ENCODE measurements at places on chromosomes 3 and 15.
A peak's percentile ranks its signal among the peaks of the same experiment; 100 is the strongest.

GRCh38 chr3:112817797-112818196, 28.9 kb downstream of the CD200R1L start:
- no peak for DNase-seq

- DNase-seq: no peak
These were observed 31.7 kb downstream of the AKAP13 start for GRCh38 chr15:85412066-85412465.

GRCh38 chr3:12973827-12974226, 99.4 kb downstream of the IQSEC1 start:
- DNase-seq: no peak

DNA sequence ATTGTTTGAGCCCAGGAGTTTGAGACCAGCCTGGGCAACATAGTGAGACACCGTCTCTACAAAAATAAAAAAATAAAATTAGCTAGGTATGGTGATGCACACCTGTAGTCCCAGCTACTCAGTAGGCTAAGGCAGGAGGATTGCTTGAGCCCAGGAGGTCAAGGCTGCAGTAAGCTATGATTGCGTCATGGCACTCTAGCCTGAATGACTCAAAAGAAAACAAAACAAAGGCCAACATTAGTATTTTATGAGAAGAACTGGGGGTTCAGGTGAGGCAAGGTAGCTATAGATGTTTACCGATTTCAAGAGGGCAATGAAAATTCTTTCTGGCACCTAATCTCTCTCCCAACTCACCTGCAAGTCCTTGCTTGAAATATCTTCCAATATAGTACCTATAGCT, 77.2 kb downstream of the GREM1 start:
- DNase-seq: no peak

DNA sequence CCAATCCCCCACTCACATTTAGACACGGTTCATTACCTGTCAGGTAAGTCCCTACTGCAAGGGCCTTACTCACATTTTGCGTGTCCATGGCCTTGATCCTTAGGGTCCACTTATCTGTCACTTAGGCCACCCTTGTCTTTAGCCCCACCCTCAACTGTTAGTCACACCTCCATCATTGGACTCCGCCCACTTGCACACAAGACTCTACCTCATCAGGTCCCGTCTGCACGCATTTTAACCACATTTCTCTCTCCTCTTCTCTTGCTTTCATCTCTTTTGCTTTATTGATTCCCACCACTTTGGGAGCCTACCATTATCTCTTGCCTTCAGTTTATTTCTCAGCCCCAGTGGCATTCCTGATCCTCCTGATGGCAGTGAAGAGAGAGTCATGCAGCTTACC, at the start of gene IQCF6:
Gene IQCF6, minus strand, starts transcription at position 101 of the 400 bp plus-strand sequence. Its CDS starts 13 bp downstream, at position 88.
- no peak for DNase-seq

DNA sequence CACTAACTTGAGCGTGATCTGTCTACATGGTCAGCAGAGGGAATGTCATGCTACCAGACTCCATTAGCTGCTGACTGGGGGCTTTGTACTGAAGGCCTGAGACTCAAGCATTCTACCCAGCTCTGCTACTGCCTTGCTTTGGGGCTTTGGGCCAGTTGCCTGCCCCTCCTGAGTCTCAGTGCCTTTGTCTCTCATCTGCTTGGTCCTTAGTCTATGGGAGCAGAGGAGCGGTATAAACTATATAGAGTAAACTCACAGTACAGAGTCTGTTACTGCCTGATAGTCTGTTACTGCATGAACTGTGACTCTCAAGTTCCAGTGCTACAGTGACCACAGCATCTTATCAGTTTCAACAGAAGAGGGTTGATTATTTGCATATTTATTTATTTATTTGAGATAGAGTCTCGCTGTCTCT, 38.5 kb upstream of the C15orf39 start:
- DNase-seq: no peak

- no peak for DNase-seq
These were observed 49.5 kb upstream of the SEC13 start for GRCh38 chr3:10370429-10370828.

DNA sequence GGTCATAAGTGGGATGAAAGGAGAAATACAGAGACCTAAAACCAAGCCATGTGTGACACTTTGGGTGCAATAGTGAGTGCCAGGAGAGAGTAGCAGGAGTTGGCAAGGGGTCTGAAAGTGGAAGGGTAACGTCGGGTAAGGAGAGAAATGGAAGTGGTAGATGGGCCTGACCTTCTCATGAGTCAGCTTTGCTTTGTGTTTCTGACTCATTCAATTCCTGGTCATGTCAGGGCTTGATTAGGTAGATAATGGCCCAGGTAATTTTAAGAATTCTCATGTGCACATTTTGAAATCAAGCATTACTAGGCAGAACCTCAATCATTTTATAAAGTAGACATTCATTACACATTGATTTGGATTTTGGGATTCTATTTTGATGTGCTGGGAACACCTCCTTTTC, 262.5 kb downstream of the SOX2 start:
- DNase-seq: no peak

GRCh38 chr3:47732143-47732542, 49.5 kb downstream of the SMARCC1 start:
- no peak for DNase-seq

DNA sequence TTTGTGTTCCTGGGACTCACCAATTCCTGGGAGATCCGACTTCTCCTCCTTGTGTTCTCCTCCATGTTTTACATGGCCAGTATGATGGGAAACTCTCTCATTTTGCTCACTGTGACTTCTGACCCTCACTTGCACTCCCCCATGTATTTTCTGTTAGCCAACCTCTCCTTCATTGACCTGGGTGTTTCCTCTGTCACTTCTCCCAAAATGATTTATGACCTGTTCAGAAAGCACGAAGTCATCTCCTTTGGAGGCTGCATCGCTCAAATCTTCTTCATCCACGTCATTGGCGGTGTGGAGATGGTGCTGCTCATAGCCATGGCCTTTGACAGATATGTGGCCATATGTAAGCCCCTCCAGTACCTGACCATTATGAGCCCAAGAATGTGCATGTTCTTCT, 16.8 kb downstream of the OR4F15 start:
- no peak for DNase-seq

- no peak for DNase-seq
These were observed 16.3 kb upstream of the GATM start for GRCh38 chr15:45394681-45395080.

DNA sequence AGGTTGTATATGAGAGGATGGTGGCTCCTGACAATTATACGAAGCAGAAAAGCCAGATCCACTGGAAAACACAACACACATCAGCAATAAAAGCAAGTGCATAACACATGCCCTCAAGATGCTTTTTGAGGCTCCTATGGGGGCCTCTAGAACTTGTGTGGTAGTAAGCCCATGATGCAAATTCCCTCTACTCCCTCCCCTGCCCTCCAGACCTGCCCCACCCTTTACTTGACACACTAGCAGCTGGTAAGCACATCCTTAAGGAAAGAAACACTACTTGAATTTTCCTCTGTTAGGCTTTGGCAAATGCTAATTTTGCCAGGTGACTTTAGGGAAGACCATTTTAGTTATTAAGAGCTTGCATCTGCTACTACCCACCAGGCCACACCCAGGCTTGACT, 29.2 kb downstream of the USP4 start:
- no peak for DNase-seq

DNA sequence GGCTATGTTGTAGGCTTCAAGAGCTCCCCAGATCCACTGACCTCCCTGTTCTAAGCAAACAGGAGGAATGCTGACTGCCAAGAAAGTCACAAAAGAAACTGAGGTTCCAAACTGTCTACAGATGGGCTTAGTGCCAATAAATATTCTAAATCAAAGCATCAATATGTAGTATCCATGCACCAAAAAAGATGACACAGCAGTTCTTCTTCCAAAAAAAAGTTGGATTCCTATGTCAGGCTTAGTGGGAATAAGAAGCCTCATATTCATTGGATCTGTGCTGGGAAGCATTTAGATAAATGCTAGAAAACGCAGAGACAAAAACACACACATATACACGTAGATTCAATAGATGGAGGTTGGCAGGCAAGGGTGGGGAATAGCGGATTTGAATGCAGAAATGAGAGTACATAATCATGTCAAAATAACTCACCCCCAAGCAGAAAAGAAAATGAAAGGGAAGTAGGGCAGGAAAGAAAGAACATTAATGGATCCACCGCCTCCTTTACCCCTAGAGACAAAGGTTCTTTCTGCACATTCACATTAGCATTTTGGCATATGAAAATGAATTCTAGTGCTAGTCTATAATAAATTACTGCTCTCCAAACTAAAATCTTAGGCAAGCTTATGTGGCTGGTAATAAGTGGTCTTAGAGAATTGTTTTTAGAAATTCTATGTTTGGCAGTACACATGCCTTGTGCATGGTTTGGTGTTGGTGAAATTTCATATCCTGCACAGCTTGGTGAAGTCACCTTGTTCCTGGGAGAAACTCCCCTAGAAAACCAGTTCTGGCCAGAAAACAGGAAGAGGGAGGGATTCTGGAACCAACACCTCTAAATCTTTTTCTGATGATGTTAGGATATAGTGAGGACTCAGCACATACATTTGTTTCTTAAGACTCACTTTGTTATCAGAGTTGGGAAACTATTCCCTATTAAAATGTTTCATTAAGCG, 283.4 kb downstream of the LSAMP start:
- no peak for DNase-seq

DNA sequence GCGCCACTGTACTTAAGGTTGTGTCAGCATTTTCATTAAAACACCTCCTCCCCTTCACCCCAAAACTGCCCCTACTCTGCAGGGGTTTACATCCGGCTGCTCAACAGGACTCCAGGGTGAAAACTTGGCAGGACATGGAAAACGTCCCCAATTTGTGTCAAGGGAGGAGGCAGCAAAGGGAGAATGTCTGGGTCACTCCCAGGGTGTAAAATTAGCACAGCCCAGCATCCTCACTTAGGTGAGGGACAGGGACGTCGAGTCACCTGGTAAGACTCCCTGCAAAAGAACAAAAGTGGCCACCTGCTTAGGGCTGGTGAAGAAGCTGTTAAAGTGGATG, 532.3 kb downstream of the FOXP1 start:
- no peak for DNase-seq

DNA sequence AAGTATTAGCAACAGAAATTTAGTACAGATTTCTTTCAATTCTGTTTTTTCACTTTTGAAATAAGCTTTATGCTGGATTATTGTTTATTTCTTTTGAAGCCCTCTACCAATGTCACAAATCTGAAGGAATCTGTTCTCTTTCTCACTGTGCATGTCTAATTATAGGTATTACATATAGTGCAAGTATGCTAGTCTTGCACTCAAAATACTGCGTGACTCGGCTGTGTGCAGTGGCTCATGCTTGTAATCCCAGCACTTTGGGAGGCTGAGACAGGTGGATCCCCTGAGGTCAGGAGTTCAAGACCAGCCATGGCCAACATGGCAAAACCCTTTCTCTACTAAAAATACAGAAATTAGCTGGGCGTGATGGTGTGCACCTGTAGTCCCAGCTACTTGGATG, 95.8 kb upstream of the PLAAT1 start:
- DNase-seq: no peak

DNA sequence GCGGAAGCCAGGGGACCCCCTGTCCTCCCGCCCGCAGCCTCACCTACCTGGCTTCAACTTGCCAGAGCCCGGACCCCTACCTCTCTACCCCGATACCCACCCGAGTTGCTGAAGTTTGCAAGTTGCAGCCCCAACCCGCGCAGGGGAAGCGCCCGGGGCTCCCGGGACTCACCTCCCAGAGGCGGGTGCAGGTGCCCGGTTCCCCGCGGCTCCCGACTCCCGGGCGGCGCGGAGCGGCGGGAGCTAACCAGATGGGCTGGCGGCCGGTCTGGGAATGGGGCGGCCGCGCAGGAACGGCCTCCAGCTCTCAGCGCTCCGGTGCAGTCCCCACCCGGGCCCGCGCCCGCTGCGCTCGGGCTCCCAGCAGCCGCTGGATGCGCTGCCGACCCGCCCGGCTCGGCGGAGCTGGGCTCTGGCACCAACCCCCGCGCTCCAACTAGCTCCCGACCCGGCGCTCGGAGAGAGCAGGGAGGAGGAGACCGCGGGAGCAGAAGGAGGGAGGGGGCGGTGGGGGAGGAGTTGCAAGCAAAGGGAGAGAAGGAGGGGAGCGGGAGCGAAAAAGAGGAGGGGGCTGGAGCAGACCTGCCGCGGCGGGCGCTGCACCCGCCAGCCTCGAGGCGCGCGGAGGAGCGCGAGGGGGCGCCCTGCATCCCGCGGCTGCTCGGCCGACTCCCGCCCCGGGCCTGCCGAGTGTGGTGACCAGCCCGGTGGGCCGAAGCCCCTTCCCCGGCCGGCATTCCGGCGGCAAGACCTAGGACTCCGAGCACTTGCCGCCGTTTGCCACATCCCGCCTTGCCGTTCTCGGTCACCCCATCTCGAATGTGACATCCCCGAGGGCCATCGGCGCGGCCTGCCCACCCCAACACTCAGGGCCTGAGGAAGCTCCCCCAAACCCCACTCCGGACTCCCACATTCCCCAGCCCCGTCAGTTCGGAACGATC, at the start of gene SEMA5B:
Gene SEMA5B, minus strand, starts transcription at position 472 of the 941 bp plus-strand sequence. CDS start 66,500 bp downstream, outside the sequence.
- DNase-seq: no peak

DNA sequence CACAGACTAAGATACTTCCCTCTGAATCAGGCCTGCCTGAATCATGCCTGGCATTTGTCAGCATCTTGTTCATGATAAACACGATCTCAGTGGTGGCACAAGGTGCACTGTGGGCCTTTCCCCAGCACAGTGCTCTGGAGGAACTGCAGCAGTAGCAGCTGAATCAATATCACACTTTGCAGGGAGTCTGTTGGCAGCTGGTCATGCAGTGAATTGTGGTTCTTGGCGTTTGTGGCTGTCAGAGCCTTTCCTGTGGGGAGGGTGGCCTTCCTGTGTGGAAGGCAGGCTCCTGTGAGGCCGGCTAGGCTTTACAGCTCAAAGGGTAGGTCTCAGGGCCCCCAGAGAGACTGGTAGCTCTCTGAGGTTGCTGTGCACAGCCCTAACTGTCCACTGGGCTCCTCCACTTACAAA, 54.4 kb upstream of the TLE3 start:
- peak; percentile 66 for DNase-seq

- no peak for DNase-seq
These were observed 375.1 kb upstream of the ROBO2 start for GRCh38 chr3:76664816-76665215.

DNA sequence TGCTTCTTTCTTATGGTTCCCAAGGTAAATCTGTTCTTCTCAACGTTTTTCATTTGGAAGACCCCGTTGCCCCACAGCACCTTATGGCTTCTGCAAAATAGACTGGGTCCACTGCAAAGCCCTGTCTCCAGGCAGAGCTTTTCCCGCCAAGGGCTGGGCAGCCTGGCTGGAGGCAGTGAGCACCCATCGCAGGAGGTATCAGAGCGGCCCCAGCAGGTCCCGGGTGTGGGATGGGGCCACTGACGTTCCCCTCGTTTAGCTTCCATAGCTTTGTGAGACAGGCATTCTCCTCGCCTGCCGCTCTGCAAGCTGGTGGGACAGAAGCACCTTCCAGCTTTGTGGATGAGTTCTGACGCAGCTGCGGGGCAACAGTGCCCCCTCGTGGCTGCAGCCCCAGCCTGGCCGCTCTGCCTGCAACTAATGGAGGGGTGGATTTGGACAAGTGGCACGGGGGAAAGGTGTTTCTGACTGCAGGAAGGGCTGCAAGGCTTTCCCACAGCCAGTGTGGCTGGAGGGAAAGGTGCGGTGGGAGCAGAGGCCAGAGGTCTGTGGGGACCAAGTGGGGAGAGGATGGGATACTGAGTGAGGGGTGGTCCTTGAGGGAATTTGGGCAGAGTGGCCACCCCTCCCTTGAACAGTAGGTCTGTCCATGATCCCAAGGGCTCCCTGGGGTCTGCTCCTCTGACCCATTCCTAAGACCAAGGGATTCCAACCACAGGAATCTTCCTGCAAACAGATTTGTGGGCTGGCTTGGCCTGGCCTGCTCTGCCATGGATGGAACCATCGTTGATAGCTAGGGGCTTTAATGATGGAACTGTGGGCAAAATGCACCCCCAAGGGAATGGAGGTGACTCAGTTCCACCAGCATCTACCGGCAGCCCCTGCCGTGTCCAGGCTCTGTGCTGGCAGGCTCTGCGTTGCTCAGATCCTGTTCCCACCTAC, 99.4 kb downstream of the FBLN2 start:
- peak; percentile 63 for DNase-seq

- no peak for DNase-seq
These were observed 274.4 kb upstream of the UMPS start for GRCh38 chr3:124455891-124456290.
